Effector CD8-positive, alpha-beta T cell (primary cell): ENCODE measurements at places on chromosomes 6 and 20.

- DNase-seq = peak; percentile 33
Observed at GRCh38 chr6:43628393-43629103, 516 bp downstream of the GTPBP2 start.

- DNase-seq = no peak
Observed at GRCh38 chr20:51797357-51798025, 4.8 kb downstream of the SALL4 start.

- DNase-seq = no peak
Observed at GRCh38 chr6:44646355-44646754, 258.8 kb downstream of the CDC5L start.

DNA sequence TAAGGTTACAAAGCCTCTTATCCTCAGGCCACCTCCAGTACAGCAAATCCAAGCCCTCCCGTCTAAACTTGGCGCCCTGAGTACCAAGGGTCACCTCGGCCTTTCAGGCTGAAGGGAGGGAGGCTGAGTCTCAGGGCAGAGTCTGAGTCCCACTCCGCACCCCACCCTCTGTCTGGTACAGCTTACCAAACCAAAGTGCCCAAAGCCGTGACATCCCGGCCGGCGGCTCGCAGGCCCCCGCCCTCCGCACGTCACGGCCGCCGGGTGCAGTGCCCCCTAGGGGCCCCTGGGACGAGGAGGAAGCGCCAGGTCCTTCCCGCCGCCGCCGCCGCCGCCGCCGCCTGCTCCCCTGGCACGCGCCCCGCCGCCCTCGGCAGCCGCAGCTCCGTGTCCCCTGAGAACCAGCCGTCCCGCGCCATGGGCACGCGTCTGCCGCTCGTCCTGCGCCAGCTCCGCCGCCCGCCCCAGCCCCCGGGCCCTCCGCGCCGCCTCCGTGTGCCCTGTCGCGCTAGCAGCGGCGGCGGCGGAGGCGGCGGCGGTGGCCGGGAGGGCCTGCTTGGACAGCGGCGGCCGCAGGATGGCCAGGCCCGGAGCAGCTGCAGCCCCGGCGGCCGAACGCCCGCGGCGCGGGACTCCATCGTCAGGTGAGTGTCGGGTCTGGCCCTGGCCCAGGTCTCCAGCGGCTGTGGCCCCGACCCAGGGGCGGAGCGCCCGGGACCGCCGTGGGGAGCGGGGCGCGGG, at the start of gene MTHFD1L:
TSS of gene MTHFD1L (plus strand) at position 297 of the 741 bp plus-strand sequence. CDS start at position 418, 121 bp downstream.
- DNase-seq = peak; percentile 37

GRCh38 chr6:139391709-139392108, 17.3 kb upstream of the CITED2 start:
- no peak for DNase-seq

GRCh38 chr6:139173172-139173571, 38.3 kb downstream of the HECA start:
- DNase-seq = no peak

- DNase-seq = no peak
Observed at GRCh38 chr20:37120497-37120896, 24.7 kb upstream of the RBL1 start.
